Common myeloid progenitor, CD34-positive (primary cell): ENCODE measurements at places on chromosomes 5 and 9.

DNA sequence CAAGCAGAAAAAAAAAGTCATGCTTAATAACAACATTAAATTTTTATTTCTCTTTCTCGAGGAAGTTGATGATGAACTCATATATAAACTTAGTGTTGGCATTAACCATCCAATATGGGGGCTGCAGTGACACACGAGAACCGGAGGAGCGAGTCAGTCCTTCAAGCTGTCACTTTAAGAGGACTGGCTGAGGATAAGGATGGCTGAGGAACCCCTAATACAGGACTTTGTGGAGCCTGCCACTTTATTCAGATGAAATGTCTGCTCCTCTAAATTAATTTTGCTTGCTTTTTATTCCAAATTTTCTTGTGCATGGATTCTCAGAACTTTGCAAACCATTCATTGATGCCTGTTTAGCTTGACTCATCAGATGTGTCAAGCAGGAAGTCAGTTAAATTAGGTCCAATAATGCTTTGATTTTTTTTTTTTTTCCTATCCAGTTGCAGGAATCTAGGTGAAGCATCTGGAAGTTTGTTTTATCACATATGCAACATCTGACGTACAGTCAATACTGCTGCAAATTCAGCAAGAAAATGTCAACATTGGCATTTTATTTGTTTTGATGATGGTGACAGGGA is 144.2 kb upstream of the COL5A1 start:
- no peak for DNase-seq

DNA sequence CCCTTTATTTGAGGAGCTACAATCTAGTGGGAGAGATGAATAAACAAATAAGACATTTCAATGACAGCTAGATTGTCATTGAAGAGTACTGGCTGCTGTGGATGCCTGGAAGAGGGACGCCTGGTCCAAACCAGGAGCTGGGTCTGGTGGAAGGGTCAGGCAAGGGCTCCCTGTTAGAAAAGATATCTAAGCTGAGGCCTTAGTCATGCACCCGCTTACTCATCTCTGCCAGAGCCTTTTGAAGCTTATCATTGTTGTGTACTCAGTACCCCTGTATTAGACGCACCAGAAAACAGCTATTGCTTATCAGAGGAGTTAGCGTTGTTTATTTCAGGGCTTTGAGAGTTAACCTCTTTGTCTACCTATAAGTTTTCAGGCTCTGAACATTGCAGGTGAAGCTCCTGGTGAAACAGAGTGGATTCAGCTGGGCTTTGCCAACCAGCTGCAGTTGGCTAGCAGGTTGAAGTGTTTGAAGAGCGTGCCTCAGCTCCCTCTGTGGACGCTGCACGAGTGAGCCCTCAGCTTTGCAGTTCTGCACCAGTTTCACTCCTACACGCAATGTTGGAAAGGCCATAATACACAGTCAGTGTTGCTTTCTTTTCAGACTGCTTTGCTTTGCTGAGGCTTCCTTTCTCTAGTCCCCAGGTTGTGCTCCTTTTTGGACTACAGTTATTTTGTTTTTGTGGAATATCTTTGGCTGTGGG is 5.6 kb upstream of the GPR151 start:
- DNase-seq = no peak

- no peak for DNase-seq
Measured at GRCh38 chr5:158117467-158118160, 258.7 kb upstream of the CLINT1 start.

- no peak for DNase-seq
Measured at GRCh38 chr5:980001-980588, 28.5 kb upstream of the NKD2 start.

DNA sequence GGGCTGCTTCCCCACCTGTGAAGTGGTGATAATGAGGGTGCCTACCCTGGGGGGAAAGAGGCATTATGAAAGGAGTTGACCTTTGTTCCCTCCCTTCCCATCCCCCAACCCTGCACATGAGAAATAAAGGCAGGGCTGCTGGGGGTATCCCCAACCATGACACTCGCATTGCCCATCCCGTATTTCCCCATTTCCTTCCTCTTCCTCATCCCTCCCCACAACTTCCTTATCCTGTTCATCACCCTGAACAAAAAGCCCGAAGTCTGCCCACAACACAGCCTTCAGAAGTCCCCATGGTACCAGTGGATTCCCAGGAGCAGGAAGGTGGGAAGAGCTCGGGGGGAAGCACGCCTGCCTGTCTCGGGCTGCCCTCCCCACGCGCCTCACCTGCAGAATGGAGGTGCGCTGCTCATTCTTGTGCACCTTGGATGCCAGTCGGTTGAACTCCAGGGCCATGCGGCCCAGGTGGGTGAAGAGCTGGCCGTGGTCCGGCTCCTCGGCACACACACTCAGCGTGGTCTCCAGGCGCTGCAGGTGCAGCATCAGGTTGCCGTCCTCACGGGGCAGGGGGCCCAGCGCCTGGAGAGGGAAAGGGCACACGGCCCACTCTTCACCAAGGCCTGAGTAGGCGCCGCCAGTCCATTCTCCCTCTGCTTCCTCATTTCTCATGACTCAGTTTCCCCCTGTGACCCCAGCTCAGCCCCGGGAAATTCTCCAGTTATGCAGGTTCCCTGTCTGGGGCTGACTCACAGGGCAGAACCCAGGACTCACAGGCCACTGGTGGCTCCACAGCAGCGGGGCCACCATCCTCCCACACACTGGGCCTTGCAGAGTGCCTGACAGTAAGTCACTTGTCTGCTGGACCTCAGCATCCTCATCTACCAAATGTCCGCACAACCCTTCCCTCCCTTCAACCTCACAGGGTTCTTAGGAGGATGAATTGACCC is 24.2 kb downstream of the TNIP1 start:
- no peak for DNase-seq

GRCh38 chr9:114171500-114171899 is 16.2 kb downstream of the COL27A1 start:
- DNase-seq = no peak

DNA sequence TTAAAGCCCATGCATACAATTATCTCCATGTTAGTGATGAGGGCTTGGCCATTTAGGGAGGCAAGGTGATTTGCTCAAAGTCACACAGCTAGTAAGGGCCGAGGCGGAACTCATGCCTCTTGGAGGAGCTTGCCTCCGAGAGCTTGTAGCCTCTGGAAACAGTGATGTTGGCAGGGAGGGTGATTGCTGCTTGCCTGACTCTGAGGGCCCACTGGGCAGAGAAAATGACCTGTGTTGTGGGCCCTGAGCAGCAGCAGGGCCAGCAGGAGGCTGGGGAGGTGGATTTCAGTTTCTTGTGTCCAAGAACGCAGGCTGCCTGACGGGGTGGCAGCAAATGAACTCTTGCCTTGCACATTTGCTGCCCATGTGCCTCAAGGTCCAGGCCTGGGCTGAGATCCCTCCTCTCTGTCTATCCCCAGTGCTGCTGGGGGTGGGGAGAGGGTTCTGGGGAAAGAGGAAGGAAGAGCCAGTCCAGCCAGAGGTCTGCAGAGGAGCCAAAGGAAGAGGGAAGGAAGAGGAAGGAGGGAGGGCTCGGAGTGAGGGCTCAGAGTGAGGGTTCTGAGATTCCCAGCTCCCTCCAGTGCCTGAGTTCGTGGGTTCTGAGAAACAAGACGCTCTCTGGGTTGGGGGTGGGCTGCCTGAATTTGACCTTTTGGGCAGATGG is 16.2 kb upstream of the PTGS1 start:
- no peak for DNase-seq
